ENCODE measurements at places on chromosomes 11 and 22.

DNA sequence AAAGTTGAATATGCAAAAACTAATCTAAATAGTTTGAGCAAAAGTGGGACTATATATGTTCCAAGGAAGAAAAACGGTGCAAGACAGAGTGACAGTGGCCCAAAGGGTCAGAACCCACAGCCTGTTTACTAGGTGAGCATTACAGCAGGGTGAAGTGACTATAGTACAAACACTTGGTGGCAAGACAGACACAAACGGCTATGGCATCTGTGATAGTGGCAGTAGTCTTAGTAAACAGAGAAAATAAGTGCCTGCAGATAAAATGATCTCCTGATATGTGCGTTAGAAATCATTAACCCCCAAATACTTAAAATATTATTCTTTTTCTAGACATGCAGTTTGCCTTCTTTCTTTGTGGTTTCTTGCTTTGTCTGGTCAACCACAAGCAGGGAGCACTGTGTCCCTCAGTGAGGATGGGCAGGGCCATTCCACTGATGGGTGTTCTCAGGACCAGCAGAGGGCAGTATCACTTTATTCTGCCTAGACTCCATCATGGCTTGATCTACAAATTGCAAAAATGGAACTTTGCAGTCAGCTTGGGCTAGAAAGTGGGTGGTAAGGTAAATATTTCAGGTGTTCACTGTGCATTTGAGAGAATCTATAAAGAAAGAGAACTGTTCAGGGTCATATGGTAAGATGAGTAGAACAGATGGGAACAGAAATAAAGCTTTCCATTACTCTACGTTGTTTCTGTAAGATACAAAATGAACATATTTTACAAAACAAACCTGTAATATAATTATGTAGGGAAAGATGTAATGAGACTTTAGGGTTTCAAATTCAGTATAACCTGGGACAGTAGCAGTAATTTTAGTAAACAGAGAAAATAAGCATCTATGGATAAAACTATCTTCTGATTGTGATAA is 198.2 kb downstream of the SWAP70 start:
- no peak for DNase-seq

DNA sequence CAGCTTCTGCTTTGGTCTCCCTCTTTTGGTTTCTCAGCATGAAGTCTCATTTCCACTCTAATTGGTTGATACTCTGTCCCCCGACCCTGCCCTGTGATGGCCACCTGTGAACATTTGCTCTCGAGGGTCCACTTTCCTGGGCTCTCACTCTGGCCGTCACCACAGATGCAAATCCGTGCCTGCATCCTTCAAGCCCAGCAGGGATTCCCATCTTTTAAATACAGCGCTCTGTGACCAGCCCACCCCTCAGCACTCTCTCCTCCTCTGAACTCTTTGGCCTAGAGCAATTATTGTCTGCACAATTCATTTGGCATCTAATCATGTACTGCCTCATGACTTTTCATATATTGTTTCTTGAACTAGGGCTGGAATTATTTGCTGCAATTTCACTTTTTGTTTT is 26.0 kb downstream of the PKNOX2 start:
- no peak for DNase-seq

GRCh38 chr11:41308286-41308685 is 151.2 kb downstream of the LRRC4C start:
- DNase-seq, result no peak

DNA sequence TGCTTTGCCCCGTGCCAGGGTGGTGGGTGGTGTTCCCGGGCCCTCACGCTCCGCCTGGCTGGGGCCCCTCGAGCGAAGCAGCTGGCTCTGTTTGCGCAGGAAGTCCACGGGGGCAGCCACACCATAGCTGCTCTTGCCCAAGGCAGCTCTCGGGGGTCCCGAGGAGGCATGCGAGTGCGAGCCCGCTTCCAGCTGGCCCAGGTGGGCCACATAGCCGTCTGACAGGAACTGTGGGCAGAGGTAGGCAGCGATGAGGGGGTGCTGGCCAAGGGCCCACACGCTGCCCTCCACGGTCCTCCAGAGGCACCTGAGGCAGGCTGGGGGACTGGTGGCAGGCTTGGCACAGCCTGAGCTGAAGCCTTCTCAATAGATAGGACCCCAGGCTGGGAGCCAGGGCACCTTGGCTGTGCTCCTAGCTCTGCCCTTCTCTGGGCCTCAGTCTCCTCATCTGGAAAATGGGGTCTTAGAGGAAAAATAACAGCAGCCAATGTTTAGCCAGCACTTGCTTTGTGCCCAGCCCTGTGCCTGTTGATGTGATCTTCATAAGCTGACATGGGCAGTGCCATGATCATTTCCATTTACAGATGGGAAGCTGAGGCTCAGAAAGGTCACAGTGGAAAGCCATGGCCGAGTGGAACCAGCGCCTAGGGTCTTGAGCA is 9.4 kb downstream of the AIP start:
- DNase-seq, result no peak

DNA sequence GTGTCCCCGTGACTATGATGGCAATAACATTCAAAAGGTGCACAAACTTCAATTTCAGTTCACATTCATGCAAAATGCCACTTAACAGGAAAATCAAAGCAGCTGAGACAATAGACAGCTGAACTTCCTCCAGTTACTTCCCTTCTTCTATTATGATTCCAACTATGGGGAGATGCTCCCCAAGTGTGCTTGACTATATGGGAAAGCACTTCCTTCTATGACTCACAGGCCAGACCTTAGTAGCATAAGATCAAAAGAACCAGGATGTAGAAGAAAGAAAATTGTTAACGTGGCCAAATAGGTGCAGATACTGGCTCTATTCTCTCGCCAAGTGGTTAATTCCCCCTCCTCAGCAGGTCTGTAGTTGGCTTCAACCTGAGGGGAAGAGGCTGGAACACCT is 7.8 kb upstream of the FAT3 start:
- no peak for DNase-seq

GRCh38 chr11:45436118-45436517 is 150.0 kb upstream of the SYT13 start:
- DNase-seq, result no peak
